ENCODE measurements at places on chromosomes 1 and 21.

DNA sequence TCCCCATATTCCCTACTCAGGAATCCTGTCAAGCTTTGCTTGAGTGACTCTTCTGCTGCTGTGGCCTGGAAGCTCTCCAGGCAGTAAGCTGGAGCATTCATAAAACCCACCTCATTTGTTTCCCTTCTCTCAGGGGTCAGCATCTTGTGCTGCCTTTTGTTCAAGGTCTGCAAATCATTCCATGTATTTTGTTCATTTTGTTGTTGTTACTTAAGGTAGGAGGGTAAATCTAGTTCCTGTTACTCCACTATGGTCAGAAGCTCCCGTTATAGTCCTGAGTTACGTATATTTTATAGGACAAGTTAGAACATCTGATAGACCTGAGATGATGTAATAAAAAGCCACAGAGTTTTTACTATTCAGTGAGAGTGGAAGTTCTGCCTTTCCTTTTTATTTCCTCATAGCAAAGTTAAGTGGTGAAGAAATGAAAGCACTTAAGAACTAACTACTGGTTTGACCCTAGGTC lies 9.9 kb downstream of the SYNJ1 start:
- no peak for DNase-seq

DNA sequence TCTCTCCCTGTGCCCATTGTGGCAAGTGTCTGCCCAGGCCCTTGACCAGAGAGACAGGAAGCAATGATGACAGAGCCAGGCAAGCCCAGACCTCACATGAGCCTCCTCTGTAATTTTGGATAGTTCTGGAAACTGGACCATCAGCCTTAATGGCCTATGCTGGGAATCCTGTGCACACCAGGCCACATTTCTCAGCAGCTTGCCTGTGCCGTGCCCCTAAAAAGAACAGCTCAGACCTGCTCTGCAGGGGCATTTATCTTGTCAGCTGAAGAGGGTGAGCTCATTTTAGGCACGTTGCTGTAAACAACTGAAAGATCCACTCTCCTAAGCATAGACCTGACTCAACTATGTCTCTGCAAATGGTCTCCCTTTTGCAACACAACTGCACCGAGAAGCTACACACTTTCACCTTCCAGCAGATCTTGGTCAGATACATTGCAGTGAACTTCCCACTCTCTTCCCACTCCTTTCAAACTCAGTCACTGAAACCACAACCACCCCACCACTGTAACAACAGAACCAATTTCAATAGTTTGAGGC lies 53.5 kb upstream of the BACH1 start:
- DNase-seq: no peak

- DNase-seq: no peak
These were observed 91.1 kb downstream of the DDX20 start for GRCh38 chr1:111846842-111847241.

- no peak for DNase-seq
These were observed 47.4 kb upstream of the MTF2 start for GRCh38 chr1:93031711-93032110.

DNA sequence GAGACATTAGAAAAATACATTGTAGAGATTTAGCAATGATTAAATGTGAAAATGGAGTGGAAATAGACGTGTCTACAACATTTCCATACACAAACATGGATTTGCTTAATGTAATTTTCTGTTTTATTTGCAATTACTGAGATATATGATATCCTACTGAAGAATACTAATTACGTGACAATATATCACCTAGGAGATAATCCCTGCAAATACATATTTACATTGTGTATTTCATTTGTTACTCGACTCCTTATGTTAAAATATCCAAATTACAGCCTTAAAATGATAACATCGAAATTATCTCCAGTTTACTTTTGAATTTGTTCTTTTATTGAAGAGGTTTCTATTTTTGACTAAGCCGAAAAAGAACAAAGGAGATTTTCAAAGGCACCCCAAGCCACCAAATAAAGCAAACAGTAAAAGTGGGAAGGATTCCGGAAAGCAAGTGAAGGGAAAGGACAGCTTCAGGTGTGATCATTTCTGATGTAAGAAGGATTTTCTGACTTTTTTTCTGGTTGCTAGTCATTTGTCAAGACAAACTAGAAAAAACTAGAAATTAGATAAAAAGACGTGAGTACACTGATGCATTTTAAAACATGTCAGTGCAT lies 7.9 kb downstream of the LHX4 start:
- no peak for DNase-seq

- DNase-seq: no peak
These were observed 8.0 kb upstream of the CLDN19 start for GRCh38 chr1:42748021-42748420.

- no peak for DNase-seq
These were observed 475 bp upstream of the TDRD10 start for GRCh38 chr1:154501423-154502065.

DNA sequence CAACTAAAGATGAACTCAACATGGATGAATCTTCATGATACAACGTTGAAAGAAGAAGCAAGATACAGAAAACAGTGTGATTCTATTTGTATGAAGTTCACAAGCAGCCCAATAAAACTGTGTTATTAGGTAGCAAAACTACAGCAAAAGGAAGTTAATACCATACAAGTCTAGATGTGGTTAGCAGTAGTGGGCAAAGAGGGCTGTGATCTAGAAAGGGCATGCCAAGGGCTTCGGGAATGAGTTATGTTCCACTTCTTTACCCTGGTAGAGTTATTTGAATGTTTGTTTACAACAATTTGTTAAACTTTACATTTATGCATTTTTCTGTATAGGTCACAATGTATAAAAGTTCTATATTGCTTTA lies 9.2 kb downstream of the TNFRSF9 start:
- no peak for DNase-seq

- no peak for DNase-seq
These were observed 77.8 kb downstream of the LHX9 start for GRCh38 chr1:197994907-197995407.

DNA sequence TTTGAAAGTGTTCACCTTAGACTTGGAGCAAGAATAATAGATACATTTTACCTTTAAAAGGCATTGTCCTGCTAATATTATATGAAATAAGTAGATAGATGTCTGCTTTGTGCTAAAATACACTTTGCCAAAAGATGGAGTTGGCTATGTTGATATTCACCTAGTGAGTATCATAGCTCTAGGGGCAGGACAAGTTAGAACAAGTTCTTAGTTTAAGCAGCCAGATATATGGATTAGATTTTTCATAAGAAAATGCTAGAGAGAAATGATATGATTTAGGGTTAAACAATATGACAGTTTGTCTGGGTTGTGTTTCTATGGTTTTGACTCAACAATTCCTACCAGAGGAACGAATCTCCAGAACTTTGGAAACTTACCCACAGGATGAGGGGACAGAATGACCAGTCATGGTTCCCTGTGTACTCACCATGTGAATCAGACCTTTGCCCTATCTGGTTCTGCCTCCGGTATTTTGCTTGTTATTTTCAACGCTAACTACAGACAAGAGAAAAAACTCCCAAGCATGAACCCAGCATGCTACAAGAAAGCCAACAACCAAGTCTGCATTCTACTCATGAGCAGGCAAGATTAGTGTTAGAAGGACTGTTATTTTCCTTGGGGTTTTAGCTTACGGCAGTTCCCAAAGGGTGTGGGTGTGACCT lies 1.7 kb downstream of the F5 start:
- DNase-seq: no peak
